ENCODE measurements at places on chromosomes 2 and 18.

- DNase-seq, result no peak
These were observed 5.3 kb upstream of the G6PC2 start for GRCh38 chr2:168895771-168896170.

- no peak for DNase-seq
These were observed 769.2 kb upstream of the FAM98A start for GRCh38 chr2:34368304-34368703.

DNA sequence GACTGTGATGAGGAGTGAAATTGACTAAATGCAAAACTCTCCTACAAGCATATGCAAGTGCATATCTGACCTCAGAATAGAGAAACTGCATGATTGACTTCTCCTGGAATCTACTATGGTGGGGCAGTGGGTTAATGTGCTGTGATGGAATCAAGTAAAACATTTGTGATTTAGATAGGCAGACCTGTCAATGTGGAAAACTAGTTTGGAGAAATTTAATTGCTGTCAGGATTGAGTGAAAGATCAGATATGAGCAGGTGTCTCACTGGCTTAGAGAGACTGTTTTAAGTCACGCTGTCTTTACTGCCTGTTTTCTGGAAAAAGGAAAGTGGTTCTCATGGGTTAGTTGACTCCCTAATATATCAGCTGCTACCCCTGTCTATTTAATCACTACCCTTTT lies 881.0 kb upstream of the CNTNAP5 start:
- DNase-seq, result no peak

DNA sequence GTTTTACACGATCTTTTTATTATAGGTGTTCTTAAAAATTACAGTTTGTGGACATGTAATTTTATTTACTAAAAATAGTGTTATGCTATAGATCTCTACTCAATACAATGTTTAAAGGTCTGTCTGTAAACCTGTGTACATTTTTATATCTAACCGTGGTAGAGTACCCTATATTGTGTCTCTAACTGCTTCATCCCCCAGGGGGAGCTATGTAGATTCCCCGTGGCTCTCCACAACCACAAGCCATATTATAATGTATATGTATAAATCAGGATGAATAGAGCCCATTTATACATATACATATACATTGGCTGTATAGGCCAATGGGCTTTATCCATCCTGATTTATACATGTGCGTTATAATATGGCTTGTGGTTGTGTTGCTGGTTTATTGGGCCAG lies 59.4 kb downstream of the ADAM23 start:
- DNase-seq, result no peak

GRCh38 chr18:77054606-77055428 lies 77.8 kb downstream of the MBP start:
- DNase-seq, result peak; percentile 94

- DNase-seq, result no peak
These were observed 209.6 kb downstream of the TWIST2 start for GRCh38 chr2:239057533-239057932.

GRCh38 chr2:55902971-55903370 lies 20.6 kb downstream of the EFEMP1 start:
- no peak for DNase-seq

DNA sequence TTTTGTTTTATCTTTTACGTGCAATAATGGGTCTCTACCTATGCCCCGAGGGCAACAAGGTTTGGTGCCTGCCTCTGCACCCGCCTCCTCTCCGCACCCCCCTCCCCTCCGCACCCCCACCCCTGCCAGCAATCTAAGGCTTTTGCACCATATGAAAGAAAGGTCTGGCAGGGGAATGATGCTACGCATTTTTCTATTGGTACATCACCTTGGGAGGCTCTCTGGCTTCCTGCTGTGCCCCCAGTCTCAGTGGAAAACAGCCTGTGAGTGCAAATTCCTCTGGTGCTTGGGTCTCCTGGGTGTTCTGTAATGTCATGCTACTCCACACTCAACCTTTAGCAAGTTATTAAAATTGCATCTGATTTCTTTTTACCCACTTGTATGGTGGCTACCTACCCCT lies 161.3 kb upstream of the SMAD7 start:
- no peak for DNase-seq

GRCh38 chr2:69933254-69933828 lies 18.4 kb downstream of the MXD1 start:
- DNase-seq, result no peak

DNA sequence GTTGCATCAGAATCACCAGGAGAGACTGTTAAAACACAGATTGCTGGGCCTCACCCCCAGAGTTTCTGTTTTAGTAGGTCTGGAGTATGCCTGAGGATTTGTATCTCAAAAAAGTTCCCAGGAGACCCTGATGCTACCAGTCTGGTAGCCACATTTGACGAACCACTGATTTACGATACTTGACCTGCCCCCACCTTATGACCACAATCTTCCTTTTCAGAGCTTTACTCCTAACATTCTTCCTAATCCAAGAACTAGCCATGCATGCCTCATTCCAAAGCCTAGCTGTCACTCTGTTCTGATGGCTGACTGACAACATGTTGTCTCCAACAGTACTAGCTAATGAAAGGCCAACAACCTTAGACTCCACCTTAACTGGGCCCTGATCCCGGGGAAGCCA lies 191.4 kb downstream of the MBD2 start:
- no peak for DNase-seq

GRCh38 chr18:22143347-22144340 lies 25.7 kb upstream of the GATA6 start:
- no peak for DNase-seq

Measured in SW 1271 (cell line).